Ecto neural progenitor cell (in vitro differentiated cells): ENCODE measurements at places on chromosomes 5 and 9.

GRCh38 chr5:60794691-60795090 is 49.4 kb downstream of the ELOVL7 start:
- DNase-seq: no peak

- no peak for DNase-seq
These were observed 19.1 kb upstream of the SLC31A2 start for GRCh38 chr9:113131689-113132151.

DNA sequence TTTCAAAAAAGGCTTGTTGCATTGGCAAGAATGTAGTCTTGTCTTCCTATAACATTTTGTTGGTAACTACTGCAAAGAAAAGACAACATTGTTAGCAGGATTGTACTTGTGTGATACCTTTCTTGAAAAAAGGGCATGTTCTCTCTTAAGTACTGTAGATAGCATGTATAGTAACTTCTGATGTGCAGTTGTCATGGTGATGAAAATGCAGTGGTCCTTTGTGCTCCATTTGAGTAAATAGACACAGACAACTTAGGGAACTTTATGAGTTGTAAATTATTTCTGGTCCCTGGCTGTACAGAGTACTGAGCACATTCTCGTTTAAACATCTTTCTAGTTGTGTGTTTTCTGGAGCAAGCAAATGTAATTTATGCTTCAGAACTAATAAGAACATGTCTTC is 103.3 kb downstream of the CD180 start:
- DNase-seq: no peak

DNA sequence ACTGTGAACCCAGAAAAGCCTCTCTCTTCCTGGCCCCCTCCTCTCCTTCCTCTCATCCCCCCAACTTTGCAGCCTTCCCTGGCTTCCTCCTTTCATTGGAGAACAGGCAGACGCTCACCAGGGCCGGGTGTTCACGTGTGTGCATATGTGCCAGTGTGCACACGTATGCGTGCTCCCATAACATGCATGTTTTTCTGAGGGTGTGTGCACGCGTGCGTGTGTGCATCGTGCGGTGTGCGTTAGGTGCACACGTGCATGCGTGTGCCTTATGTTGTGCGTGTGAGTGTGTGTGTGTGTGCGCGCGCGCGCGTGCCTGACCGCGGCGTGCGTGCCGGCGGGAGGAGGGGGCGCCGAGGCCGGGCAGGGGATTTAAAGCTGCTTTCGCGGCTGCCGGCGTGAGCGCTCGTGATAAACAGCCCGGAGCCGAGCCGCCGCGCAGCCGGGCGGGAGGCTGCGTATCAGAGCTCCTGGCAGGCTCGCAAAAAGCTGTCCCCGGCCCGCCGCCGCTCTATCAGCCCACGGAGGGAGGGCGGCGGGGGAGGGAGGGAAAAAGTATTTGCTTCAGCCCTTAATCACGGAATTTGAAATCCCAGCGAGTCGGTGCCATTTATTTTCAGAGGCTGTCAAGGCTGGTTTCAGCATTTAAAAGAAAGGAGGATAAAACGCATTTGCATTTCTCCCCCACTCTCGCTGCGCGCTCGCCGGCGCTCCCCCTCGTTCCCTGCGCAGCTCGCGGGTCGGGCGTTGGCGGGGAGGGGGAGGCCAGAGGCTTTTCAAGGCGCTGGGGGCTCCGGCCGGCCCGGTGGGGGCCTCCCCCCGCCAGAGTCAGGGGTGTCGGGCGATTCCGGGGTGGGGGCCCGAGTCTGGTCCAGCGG is 183.9 kb downstream of the C9orf50 start:
- DNase-seq: peak; percentile 78

DNA sequence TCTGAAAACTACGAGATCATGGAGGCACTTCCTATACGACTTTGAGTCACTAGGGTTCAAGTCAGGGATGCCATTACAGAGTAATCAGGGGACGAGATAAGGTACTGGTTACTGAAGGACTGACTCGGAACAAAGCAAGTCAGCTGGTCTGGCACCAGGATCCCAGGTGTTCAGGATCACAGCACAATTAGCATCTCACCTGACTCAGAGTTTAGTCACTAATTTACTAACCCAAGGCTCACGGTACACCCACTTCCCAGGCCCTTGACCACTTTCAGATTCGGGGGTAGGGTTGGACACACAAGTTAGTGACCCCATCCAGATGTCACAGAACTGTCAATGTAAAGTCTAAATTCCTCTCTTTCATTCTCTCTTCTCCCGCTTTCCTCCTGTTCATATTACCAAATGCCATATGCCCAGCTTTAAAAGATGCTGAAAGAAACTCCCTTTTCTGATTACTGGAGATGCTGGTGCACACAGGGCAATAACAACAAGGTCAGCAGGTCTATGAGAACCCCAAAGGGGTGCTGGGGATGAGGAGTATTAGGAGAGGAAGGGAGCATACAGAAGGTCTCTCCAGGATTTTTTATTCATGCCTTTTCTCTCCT is 657.8 kb downstream of the TLE1 start:
- DNase-seq: no peak

DNA sequence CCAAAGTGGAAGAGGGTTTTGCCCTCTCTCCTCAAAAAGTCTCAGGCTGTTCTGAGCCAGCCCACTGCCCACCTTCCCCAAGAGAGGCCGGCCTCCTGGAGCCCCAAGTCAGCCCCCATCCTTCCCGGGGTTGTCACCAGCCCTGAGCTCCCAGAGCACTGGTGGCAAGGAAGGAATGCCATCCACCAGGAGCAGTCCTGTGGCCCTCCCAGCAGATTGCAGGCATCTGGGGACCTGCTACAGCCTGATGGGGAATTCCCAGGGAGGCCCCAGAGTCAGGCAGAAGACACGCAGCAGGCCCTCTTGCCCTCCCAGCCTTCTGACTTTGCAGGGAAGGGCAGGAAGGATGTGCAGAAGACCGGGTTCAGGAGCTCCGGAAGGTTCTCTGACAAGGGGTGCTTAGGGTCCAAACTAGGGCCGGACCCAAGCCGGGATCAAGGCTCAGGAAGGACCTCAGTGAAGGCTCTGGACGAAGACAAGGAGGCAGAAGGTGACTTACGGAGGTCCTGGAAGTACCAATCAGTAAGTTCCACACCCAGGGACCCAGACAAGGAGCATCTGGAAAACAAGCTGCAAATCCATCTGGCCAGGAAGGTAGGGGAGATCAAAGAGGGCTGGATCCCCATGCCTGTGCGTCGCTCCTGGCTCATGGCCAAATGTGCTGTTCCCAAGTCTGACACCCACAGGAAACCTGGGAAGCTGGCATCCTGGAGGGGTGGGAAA is 3.7 kb downstream of the SPATA31E1 start:
- DNase-seq: no peak

GRCh38 chr5:97406946-97407676 is 224.1 kb upstream of the RIOK2 start:
- DNase-seq: no peak

DNA sequence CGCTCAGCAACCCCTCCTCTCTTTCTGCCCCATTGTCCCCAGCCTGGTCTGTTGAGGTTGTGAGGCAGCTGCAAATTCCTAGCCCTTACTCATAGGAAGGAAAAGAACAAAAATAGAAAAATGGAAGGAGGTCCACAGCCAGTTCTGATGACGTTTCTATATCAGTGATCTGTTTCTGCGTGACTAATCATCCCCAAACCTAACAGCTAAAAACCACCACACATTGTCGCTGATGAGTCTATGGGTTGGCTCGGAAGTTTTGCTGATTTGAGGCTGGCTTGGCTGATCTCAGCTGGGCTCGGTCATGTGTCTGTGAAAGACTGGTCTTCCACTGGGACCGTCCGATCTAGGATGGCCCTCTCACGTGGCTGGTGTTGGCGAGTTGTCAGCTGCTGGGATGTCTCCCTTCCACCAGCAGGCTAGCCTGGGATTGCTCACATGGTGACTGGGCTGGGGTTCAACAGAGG is 200.6 kb upstream of the ZNF618 start:
- no peak for DNase-seq

DNA sequence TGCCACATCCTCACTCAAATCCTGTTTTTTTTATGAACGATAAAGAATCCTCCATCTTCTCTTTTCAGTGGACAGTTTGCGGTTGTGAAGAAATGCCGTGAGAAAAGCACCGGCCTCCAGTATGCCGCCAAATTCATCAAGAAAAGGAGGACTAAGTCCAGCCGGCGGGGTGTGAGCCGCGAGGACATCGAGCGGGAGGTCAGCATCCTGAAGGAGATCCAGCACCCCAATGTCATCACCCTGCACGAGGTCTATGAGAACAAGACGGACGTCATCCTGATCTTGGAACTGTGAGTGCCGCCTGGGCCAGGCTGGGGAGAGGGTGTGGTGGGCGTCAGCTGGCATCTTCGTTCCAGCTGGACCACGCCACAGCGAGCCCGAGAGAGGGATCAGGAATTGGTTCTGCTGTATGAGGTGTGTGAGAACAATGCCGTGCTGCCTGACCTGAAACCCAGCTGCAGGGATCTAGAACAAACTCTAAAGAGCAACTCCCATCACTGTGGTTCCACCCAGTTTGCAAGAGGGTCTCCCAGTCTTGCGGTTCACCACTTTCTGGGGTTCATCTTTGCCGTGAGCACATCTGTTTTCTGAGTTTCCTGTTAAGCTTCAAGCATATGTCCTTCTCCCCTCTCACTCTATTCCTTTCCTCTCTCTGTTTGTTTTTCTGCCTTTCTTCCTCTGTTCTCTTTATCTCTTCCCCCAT is 107.4 kb downstream of the DAPK1 start:
- DNase-seq: no peak

DNA sequence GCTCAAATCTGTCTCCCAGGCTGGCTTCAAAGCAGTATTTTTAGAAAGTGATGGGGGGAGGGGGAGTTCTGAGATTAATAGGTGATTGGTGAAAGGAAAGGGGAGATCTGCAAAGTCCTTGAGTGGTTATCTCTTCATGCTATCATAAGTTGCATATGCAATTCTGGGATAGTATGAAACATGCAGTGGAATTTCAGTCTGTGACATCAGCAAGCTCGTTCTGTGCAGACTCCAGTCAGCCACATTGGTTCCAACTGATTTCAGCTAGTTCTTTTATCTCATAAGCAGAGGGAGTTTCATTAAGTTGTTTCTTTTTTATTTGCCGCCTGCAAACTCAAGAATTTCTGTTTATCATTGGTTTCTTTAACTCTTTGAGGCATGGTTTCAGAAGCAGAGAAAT is 180.5 kb upstream of the SH3GL2 start:
- no peak for DNase-seq

DNA sequence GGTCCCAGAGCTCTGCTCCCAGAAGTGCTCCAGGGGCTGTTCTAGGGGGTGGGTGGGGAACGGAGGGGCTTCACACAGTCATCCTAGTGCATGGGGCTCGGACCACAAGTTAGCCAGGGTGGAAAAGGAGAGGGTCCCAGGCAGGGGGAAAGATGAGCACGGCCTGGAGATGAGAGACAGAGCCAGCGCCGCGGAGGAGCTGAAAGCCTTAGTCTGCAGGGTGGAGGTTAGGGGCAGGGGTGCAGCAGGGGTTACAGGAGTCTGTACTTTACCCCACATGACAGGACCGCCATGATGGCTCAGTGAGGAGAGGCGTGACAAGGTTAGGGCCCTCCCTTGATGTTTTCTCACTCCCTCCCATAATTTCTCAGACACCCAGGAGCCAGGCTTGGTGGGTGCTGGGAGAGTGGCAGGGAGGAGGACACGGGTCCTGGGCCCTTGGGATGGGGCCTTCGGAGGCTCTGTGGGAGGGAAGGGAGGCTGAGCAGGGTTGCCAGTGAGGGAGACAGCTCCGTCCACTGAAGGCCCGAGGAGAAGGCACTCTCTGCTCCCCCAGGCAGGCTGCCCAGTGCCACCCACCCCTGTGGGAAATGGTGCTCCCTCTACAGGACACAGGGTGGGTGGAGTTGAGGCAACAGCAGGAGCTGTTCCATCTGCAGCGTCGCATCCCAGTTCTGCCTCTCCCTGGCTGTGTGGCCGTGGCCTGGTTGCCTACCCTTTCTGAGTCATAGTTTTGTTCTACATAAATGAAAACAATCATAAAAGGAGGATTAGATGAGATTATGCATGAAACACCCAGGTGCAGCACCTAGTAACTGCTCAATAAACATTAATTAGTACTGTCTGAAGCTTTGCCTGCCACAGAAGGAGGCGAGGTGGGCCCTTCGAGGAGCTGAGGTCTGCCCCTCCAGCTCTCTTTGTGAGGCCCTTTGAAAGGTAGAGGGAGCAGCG is 66.2 kb downstream of the NDST1 start:
- no peak for DNase-seq

DNA sequence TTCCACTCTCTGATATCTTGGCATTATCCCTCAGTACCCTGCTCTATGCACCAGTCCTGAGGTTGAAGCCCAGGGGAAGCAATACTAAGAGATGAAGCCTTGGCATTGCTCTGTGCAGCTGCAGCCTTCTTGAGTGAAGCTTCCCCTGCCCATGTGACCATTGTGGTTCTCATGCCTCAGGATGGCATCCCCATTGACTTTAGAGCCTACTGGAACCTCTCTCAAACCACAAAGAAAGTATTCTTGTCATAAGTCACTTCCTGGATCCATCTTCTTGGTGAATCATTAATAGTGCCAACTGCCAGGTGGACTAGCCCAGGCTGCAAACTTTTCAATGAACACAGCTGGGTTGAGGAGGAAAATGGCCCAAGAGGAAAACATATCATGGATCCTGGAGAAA is 283.9 kb upstream of the RFX3 start:
- no peak for DNase-seq

- no peak for DNase-seq
These were observed 67.2 kb downstream of the PSD2 start for GRCh38 chr5:139862803-139863202.

DNA sequence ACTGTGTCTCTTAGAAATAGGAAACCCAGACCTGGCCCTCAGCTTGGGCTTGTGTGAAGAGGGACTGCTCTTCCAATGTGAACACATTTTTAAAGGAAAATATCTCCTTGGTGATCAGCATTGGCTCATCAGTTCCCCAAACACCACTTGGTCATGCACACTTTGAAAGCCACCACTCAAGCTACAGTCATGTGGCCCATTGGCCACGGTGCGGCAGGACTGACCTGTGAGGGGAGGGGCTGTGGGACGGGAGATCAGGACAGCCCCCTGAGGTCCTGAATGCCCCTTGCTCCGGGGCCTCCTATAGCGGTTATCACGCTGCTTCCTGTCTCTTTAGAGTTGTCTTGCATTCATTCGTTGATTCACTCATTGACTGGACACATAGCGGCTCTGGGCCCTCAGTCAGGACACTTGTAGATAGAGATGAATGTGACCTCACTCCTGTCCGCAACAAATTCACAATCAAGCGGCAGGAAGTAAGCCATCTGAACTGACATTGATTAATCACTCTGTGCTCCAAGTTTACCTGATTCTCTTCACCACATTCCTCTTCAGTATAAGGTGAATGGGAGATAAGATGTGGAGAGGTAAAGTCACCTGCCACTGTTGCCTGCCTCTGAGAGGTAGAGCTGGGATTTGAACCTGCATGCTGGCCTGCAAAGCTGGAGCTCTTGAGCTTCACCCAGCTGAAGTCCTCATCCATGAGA is 73.1 kb downstream of the COL15A1 start:
- DNase-seq: peak; percentile 21

GRCh38 chr9:17401858-17402257 is 177.0 kb upstream of the SH3GL2 start:
- DNase-seq: no peak

DNA sequence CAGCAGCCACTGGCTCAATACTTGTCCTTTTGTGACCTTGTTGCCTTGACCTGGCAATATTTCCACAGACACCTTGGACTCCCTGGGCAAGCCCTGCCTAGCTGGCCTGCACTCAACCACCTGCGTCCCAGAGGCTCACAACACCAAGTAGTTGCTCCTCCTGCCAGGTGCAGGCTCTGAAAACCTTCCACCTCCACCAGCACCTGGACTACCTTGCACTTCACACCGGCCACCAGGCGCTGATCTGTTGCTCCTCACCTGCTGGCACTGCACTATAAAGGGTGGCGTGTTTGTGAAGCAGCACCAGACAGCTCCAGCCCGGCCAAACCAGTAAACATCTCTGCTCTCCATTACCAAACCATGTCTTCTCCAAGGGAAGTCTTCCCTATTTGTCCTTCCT is 997.7 kb downstream of the PTPRD start:
- DNase-seq: no peak
